ENCODE measurements at places on chromosomes 2 and 18.

- peak; percentile 8 for DNase-seq
Measured at GRCh38 chr2:71778936-71779773, 325.8 kb downstream of the DYSF start.

- no peak for DNase-seq
Measured at GRCh38 chr2:21820271-21820670, 696.5 kb downstream of the TDRD15 start.

DNA sequence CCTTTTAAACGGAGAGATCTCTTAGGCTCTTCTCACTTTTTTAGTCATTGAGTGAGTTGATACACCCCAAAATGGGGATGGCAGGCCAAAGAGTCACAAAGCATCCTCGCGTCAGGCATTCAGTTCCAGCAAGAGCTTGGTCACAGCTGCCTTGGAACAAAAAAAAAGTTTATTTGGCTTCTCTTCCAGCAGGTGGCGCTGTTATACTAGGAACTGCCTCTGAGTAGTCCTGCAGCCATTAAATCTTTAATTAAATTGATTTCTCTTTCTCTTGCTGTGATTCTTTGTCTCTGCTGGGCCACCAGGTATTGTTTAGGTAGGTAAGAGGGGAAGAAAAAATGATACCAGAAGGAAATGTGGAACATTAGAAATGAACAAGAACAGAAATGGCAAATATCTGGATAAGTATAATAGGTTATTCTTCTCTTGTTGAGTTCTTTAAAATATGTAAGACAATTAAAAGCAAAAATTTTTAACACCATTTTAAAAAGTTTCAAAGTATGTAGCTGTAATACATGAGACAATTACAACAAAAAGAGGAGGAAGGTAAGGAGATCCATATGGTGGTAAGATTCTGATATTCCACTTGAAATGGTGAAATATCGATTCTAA is 175.1 kb downstream of the GALNT1 start:
- peak; percentile 57 for DNase-seq

DNA sequence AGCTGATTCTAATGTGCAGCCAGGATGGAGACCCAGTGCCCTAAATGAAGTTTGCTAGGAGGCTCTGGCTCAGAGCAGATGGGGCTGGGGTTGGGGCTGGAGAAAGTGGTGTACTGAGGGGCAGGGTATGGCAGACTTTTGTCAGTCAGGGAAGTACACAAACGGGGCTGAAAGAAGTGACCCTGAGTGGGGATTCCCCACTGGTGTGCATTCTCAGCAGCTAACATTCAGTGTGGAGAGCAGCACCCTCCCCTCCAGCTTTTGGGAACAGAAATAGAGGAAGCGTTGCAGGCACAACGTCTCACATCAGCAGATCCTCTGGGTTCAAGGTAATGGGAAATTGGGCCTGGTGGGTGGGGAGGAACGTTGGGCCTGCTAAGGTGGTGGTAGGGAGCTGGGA is 89.1 kb upstream of the GCFC2 start:
- DNase-seq, result no peak

- DNase-seq, result no peak
Measured at GRCh38 chr2:121075641-121076497, 209.1 kb downstream of the TFCP2L1 start.

DNA sequence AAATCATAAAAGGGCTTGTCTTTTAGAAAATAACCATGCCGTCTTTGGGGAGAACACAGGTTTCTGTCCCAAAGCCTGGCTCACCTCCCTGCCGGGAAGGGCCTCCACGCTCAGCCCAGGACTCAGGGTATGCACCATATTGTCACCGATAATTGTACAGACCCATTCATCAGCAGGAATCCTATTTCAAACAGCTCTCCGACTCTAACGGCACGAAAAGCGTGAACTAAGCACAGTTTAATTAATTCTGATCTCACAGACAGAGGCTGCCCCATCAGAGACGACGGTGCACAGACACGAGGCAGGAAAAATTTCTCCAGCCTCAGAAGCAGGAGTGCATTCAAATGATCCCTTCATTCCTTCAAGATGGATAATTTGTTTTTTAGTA is 276.2 kb downstream of the MYCN start:
- no peak for DNase-seq

Measured in hepatic stellate cell (primary cell).